Endothelial cell (in vitro differentiated cells): ENCODE measurements at places on chromosomes 1 and 21. TPM values are rescaled to one million over a fixed set of nuclear protein-coding genes. Genes with fewer than 3 reads are reported as not detected.

DNA sequence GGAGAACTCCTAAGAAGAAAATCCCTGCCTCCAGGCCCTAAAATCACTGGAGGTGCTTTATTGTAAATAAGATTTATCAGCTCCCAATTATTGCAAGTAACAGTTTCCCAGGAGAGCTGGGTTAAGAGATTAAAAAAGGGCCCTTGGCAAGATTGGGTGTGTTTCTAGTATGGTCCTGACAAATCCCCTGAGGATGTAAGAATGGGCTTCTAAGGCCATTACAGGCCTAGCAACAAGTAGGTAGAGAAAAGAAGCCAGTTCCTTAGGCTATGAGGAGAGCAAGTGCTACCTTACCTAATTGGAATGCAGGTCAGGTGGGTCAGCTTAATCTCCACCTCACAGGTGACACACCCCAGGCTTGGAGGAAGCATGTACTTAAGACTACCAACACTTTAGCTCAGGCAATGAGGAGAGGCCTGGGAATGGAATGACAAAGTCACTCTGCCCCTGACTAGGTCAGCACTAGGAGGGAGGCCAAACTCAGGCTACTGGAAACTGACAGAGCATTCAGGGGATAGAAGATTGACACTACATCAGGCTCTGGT lies 6.8 kb upstream of the OTUD7B start:
- DNase-seq, result no peak
- H3K4me3 ChIP-seq, result no peak overlapping the region
- H3K36me3 ChIP-seq, result no peaks in the 10 kb centered on the region
- H3K27ac ChIP-seq, result no peak overlapping the region

- H3K36me3 ChIP-seq, result no peaks in the 10 kb centered on the region
- DNase-seq, result no peak
- H3K4me1 ChIP-seq, result peaks cover 47% of the 10 kb centered on the region
Observed at GRCh38 chr1:94335447-94335846, 82.7 kb upstream of the ABCD3 start.

- H3K27me3 ChIP-seq, result peaks cover 1% of the 10 kb centered on the region
- H3K4me3 ChIP-seq, result no peak overlapping the region
- no peaks in the 10 kb centered on the region for H3K36me3 ChIP-seq
- H3K27ac ChIP-seq, result no peak overlapping the region
Observed at GRCh38 chr1:93490357-93490756, 42.4 kb downstream of the FNBP1L start.

DNA sequence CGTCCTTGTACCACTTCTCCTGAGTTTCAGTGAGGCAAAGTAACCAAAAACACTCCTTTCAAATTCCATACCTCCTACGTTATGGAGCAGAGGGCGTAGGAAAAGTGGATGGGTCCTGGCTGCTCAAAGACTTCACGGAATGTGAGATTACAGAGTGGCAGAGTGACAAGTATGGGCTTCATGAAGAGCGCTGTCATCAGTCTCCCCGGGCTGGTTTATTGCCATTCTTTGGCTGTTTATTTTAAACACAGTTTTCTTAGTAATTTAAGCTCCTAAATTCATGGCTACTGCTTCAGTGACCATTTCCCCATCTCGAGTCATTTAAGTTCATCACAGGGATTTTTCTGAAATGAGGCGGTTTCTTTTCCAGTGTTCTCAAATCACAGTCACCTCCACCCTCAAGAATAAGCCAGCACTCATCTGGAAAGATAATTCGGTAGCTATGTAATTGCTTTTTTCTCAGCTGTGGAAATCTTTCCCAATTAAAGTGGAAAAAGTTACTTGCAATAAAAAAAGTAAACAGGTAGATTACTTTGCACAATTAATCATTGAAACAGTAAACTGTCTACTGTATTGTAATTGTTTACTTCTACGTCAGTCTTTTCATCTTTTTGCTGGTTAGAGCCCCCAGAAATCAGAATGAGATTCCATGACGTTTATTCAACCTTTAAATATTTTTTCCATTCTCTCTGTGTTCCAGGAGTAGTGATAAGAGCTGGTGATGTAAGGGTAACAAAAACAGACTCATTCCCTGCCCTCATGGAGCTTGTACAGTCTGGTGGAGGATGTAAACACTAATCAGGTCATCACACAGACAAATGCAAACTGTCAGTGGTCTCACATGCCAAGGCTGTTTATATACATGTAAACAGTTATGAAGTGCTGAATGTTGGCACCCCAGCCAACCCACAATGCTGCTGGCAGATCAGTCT lies 3.0 kb upstream of the SMYD2 start:
- peaks cover 26% of the 10 kb centered on the region for H3K4me1 ChIP-seq
- peaks cover 6% of the 10 kb centered on the region for H3K27me3 ChIP-seq
- no peak overlapping the region for H3K4me3 ChIP-seq
- no peak overlapping the region for H3K27ac ChIP-seq
- no peak for DNase-seq
- H3K36me3 ChIP-seq, result peaks cover 18% of the 10 kb centered on the region

GRCh38 chr1:100441651-100442050 lies 89.3 kb downstream of the CDC14A start:
- no peak for DNase-seq
- H3K36me3 ChIP-seq, result peaks cover 4% of the 10 kb centered on the region
- H3K27ac ChIP-seq, result no peak overlapping the region
- H3K4me3 ChIP-seq, result no peak overlapping the region
- H3K27me3 ChIP-seq, result peaks cover 1% of the 10 kb centered on the region

GRCh38 chr1:60255565-60255964 lies 182.0 kb upstream of the C1orf87 start:
- H3K4me1 ChIP-seq, result no peaks in the 10 kb centered on the region
- H3K27ac ChIP-seq, result no peak overlapping the region
- no peaks in the 10 kb centered on the region for H3K36me3 ChIP-seq
- DNase-seq, result no peak

- H3K4me1 ChIP-seq, result no peaks in the 10 kb centered on the region
- no peak overlapping the region for H3K4me3 ChIP-seq
- H3K36me3 ChIP-seq, result peaks cover 26% of the 10 kb centered on the region
- H3K27me3 ChIP-seq, result peaks cover 12% of the 10 kb centered on the region
- no peak for DNase-seq
Observed at GRCh38 chr21:40186045-40186444, 318.8 kb downstream of the PCP4 start.

DNA sequence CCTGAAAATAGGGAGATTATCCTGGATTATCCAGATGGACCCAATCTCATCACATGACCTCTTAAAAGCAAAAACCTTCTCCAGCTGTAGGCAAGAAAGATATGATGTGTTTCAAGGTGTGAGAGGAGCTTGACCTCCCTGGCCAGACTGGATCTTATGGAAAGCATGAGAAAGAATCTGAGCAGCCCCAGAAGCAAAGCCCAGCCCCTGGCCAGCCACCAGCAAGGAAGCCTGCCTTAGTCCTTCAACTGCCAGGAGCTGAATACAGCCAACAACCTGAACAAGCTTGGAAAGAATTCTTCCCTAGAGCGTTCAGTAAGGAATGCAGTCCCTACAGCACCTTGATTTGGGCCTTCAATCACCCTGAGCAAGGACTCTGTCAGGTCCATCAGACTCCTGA lies 375.0 kb upstream of the CHRM3 start:
- no peak overlapping the region for H3K4me3 ChIP-seq
- no peak for DNase-seq
- H3K4me1 ChIP-seq, result no peaks in the 10 kb centered on the region
- H3K27me3 ChIP-seq, result no peaks in the 10 kb centered on the region
- no peaks in the 10 kb centered on the region for H3K36me3 ChIP-seq

DNA sequence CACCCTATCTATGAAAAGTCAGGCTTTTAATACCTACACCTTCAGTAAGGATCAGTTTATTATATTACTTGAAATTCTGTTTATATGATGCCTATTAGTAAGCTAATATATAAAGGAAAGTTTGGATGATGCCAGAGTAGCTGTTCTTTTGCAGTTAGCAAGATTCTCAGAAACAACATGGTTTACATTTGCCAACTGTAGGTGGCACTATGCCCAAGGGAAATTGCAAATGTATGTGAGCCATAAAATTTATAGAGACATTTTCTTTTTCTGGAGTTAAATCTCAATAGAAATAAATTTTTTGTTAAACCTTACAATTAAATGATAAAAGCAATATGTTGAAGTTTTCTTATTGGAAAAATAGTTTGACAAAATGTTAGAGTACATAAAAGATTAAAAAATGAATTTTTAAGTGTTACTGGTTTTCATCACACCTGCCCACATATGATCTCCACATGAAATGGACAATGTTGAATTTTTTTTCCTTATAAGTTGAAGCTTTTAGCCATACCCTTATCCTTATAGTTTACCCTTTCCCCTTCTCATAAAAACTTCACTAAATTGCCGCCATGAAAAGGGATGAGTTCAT lies 32.1 kb upstream of the EPHX4 start:
- no peaks in the 10 kb centered on the region for H3K36me3 ChIP-seq
- H3K27ac ChIP-seq, result peak overlapping the region; percentile 22
- peak; percentile 40 for DNase-seq
- no peaks in the 10 kb centered on the region for H3K27me3 ChIP-seq
- no peaks in the 10 kb centered on the region for H3K4me1 ChIP-seq
- H3K4me3 ChIP-seq, result no peak overlapping the region

GRCh38 chr1:189205863-189206262 lies 1271.8 kb downstream of the BRINP3 start:
- H3K4me1 ChIP-seq, result no peaks in the 10 kb centered on the region
- no peaks in the 10 kb centered on the region for H3K27me3 ChIP-seq
- no peak overlapping the region for H3K4me3 ChIP-seq
- no peak overlapping the region for H3K27ac ChIP-seq
- DNase-seq, result no peak
- no peaks in the 10 kb centered on the region for H3K36me3 ChIP-seq

DNA sequence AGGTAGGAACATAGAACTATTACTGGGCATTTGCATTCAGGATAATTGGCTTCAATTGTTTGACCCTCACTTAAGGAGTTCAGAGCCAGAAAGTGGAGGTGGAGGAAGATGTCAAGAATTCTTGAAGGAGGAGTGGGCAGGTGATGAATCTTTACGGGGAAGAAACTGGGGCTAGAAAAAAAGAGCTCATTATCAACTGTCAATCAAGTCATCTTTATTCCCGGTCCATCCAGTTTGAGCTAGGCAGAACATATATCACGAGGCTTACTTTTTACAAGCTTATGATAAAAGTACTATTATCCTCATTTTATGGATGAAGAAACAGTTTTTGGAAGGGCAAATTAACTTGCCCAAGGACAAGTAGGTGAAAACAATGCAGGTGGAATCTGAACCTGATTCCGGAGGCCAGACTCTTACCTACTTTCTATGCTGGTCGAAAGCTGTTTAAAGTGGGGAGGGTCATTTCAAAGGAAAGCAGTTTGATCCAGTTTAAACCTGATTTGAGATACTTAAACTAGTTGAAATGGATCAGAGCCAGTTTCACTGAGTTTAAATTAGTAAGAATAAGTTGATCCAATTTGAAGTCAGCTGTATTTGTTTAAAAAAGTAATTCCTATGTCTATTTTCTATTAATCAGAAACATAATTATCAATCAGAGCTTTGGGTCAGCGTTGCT lies 13.3 kb upstream of the NBL1 start:
- H3K4me1 ChIP-seq, result no peaks in the 10 kb centered on the region
- DNase-seq, result no peak
- H3K36me3 ChIP-seq, result peaks cover 8% of the 10 kb centered on the region
- no peak overlapping the region for H3K27ac ChIP-seq

GRCh38 chr1:224619209-224619608 lies 3.1 kb downstream of the CNIH3 start:
- peaks cover 8% of the 10 kb centered on the region for H3K36me3 ChIP-seq
- peaks cover 23% of the 10 kb centered on the region for H3K4me1 ChIP-seq
- no peak overlapping the region for H3K27ac ChIP-seq

DNA sequence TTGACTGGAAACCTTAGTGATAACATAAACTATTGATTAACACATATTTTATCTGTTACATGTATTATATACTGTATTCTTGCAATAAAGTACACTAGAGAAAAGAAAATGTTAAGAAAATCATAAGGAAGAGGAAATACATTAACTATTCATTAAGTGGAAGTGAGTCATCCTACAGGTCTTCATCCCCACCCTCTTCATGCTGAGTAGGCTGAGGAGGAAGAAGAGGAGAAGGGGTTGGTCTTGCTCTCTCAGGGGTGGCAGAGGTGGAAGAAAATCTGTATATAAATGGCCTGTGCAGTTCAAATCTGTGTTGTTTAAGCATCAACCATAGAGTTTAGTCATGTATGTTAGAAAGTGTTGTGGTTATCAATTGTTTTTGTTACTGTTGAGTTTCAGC lies 66.1 kb upstream of the CHODL start:
- no peak overlapping the region for H3K4me3 ChIP-seq
- DNase-seq, result no peak
- no peaks in the 10 kb centered on the region for H3K4me1 ChIP-seq
- no peaks in the 10 kb centered on the region for H3K36me3 ChIP-seq

DNA sequence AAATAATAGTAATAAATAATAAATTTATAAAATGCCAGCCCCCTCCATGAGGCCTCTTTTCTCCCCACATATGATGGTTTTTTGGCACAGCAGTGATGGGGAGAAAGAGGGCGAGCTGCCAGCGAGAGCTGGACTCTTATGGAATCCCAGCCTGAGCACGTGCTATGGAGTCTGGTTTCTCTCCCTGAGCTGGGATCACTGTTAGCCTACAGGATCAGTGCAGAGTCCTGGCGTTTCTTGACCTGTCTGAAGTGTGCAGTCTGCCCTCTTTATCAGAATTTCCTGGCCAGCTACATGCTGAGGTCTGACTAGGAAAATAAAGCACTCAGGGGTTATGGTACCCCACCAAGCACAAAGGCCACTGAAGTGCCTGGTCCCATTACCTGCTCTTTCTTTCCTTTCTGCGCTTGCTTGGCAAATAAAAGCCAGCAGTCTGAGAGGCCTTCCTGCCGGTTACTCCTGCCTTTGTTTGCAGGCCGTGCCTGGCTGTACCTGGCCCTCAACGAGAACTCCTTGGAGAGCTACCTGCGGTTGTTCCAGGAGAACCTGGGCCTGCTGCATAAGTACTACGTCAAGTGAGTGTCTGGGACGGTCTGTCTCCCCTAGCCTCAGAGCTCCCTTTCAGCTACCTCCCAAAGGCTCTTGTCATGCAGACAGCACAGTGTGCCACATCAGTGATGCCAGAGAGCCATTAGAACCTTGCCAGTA lies 18.5 kb upstream of the SLC25A34 start:
- H3K4me3 ChIP-seq, result no peak overlapping the region
- H3K36me3 ChIP-seq, result peaks cover 12% of the 10 kb centered on the region
- DNase-seq, result no peak
- peaks cover 10% of the 10 kb centered on the region for H3K4me1 ChIP-seq

MFAP2 gene
- 154 TPM for total RNA-seq

CD247 gene
- total RNA-seq, result not detected

OPTC gene
- total RNA-seq, result 0.36 TPM
